Hematopoietic multipotent progenitor cell treated with erythropoietin and hydrocortisone succinate and interleukin-3 and kit ligand, for 15 days (in vitro differentiated cells): ENCODE measurements at places on chromosomes 11 and 22.

- DNase-seq: no peak
Observed at GRCh38 chr11:79678780-79679452, 238.1 kb upstream of the TENM4 start.

DNA sequence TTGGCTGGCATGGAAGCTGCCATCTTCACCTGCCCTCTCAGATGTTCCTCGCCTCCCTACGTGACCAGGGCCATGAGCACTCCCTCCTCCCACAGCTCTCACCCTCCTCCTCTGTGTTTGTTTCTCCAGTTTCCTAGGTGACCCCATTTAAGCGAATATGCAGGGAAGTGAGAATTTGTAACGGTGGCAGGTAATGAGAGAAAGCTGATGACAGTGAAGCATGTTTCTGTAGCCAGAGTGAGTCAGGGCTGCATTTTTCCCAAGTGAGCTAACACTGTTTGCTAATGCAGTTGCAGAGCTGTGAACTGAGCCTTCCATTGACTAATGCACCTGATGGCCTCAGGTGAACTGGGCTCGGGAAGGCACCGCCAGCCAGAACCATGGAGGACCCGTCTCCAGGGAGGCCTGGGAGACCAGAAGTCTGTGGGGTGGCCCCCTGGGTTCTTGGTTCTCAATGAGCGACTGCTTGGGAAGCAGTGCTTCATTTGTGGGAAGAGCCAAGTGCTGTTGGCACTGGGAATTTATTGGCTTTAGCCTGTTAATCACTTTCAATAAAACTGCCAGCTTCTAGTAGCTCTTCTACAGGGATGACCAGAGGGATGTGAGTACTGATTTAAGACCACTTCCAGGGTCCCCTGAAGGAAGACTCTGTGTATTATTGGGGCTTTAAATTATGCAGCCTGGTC, 64.5 kb downstream of the BARX2 start:
- no peak for DNase-seq

GRCh38 chr11:13238879-13239514, 38.6 kb upstream of the BMAL1 start:
- peak; percentile 38 for DNase-seq

DNA sequence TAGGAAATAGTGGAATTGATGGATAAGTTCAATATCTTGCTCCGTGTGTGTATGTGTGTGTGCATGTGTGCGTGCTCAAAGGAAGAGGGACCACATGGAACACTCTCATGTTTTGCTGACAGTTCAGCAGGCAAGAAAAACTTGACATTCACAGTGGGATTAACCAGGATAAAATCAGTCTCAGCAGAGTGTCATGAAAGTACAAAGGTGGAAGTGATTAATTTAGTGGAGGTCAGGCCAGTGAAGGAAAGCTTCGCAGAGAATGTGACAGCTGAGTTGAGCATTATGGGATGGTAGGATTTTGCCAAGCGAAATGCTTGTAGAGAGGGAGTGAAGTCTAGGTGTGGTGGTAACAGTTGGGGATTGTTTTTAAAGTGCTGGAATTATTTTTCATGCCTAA, 15.7 kb upstream of the FBXO3 start:
- DNase-seq: no peak

DNA sequence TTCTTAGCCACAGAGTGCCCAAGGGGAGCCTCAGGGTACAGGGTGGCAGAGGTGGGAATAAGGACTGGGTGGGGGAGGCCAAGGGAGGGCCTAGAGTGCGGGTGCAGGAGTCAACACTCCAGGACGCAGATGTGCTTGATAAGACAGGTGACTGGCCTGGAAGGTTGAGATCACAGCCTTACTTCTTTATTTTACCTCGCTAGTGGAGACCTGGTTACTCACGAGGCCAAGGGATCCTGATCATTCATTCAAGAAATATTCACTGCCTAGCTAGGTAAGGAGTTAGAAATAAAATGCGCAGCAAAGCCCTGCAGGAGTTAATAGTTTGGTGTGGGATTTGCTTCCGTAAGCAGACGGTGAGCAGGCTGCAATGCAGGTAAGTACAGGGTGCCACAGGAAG, 13.2 kb upstream of the PEX26 start:
- DNase-seq: no peak

- no peak for DNase-seq
Observed at GRCh38 chr11:115521825-115522224, 17.6 kb upstream of the CADM1 start.

DNA sequence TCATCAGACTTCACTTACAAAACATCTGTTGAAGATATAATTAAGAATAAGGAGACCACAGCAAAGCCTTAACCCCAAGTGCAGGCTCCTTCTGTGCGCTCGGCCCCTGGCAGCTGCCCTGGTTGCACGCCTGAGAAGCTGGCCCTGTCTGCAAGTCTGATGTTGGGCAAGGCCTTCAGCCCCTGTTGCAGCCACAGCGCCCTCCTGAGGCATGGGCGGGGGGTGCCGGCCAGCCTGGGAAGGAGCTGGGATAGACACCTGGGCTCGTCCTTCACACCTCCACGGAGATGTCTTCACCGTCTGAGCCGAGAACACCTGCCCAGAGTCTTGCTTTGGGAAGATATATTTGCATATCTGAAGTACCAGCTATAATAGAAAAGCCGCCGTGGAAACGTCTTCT, 104.1 kb downstream of the MPPED1 start:
- DNase-seq: no peak

DNA sequence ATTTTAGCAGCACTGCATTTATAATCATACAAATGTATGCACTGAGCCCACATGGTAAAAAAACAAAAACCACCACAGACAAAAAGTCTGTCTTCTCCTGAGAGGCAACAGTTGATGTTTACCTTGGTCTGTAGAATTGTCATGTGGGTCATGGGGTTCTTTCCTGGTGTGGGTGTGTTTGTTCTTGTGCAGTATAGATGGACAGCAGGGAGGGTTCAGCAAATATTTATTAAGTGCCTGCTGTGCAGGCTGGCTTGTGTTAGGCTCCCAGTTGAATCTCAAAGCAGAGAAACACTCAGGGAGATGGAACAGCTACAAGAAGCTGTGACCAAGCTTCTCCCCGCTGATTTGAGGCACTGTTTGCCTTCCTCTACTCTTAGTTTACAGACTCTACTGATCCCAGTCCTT, 82.2 kb downstream of the PISD start:
- no peak for DNase-seq

DNA sequence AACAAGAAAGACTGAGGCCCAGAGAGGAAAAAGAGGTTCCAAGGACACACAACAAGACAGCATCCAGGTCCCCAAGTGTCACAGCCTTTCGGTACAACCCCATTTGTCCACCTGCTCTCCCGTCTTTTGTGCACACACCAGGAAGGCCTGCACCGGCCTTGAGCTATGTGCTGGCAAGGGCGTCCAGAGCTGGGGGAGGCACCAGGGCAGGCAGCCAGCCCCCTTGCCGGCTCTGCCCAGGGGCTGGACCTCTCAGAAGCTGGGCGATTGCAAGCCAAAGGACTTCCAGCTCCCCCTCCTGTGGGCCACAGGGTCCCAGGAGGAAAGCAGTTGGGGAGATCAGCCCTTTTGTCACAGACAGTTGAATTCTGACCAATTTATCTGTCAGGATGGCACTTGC, 210.5 kb downstream of the MN1 start:
- no peak for DNase-seq

DNA sequence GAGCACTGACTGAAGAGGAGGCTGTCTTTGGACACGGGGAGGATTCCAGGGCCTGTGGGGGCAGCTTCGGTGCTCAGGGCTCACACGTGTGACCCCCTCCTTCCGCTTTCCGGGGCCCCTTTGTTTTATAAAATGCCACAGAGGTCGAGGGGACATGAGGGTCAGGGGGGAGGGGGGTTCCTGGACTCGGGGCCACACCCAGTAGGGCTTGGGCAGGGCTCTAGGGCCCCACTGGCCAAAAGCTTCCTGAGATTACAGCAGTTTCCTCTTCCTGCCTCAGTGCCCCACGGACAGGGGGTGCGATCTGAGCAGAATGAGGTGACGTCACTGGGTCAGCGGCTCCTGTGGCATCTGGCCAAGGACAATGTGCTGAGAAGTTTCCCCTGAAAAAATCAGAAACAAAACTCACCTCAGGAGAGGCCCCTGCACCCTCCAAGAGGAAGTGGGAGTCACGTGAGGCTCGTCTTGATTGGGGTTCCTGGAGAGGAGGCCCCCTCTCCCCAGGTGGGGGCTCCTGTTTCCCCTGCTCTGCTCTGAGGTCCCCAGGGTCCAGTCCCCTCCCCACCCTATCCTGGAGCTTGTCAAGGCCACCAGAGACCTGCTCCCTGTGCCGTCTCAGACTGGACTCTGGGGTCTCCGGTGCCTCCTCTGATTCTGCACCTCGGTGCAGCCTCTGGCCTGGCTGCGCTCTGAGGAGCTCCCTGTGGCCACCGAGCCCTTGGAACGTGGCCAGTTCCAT, 6.4 kb upstream of the IFITM3 start:
- no peak for DNase-seq

DNA sequence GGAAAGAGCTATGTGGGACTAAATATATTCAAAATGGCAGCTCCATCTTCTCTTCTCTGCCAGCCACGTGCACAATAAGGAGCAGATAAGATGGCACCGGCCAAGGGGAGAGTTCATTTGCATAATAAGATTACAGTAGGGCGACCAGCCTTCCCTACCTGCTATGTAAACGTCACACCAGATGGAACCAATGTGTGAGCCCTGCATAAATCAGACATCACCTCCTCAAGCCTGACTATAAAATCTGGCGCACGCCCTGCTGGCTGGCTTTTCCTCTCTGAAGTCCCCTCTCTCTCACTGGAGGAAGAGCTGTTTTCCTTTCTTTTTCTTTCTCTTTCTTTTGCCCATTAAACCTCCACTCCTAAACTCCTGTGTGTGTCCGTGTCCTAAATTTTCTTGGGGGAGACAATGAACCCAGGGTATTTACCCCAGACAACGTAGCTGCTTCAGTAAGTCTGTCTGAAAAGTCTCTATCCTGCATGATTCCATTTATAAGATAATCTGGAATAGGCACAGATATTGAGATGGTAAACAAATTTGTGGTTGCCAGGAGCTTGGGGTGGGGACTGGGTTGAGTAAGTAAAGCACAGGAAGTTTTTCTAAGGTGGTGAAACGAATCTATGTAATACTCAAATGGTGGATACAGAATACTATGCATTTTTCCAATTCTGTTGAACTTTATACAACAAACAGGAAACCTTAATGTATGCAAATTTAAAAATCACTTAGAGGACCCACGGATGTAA, 670.0 kb upstream of the KIRREL3 start:
- no peak for DNase-seq

GRCh38 chr11:26578998-26579661, 7.1 kb upstream of the MUC15 start:
- no peak for DNase-seq

- DNase-seq: no peak
Observed at GRCh38 chr11:56916162-56916561, 72.6 kb upstream of the OR5AK2 start.

GRCh38 chr11:28964811-28965210, 856.6 kb downstream of the METTL15 start:
- DNase-seq: no peak

DNA sequence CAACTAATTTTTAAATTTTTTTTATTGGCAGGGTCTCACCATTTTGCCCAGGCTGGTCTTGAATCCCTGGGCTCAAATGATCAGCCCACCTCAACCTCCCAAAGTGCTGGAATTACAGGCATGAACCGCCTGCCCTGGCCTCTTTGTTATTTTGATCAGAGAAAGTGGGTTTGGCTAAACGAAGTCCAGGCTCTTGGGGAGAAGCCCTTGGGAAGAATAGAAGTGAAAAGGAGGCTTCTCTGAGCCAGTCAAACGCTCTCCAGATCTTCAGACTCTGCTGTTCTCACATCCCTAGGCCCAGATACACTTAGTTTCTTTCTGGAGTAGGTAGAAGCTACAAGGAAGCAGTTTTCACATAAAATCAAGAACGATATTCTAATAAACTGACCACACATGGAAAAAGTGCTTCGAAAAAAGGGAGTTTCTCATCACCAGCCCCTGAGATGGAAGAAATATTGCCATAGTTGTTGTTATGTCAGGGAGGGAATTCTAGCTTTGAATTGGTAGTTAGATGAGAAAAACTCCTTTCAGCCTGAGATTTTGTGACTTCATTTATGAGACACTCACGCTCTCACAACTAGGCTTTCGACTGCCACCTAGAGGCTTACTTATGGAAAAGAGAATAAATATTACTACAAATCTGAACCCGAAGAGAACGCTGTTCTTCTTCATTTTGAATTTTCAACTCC, 41.7 kb upstream of the AQP11 start:
- peak; percentile 51 for DNase-seq

GRCh38 chr22:30105483-30105882, 25.2 kb downstream of the HORMAD2 start:
- DNase-seq: no peak

- DNase-seq: no peak
Observed at GRCh38 chr11:44877571-44878497, 72.8 kb downstream of the TP53I11 start.

GRCh38 chr11:117866526-117866925, 9.9 kb downstream of the FXYD6 start:
- no peak for DNase-seq

DNA sequence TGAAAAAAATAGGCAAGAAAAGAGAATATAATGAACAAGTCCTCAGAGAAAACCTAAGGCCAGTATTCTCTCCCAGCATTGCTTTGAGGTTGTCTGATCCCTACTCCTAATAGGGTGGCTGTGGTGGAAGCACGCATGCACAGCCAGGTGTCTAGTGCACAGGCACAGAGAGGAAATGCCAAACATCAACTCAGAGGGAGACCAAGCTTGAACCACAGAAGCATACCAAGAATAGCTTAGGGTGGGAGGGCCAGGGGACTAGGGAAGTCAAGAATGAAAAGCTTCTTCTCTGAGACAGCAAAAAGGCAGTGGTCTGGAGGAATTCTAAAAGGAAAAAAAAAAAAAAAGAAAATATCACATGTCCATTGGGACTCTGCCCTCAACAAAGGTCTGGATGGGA, 244.1 kb upstream of the API5 start:
- no peak for DNase-seq

GRCh38 chr11:74299015-74299414, 12.4 kb downstream of the P4HA3 start:
- DNase-seq: no peak

DNA sequence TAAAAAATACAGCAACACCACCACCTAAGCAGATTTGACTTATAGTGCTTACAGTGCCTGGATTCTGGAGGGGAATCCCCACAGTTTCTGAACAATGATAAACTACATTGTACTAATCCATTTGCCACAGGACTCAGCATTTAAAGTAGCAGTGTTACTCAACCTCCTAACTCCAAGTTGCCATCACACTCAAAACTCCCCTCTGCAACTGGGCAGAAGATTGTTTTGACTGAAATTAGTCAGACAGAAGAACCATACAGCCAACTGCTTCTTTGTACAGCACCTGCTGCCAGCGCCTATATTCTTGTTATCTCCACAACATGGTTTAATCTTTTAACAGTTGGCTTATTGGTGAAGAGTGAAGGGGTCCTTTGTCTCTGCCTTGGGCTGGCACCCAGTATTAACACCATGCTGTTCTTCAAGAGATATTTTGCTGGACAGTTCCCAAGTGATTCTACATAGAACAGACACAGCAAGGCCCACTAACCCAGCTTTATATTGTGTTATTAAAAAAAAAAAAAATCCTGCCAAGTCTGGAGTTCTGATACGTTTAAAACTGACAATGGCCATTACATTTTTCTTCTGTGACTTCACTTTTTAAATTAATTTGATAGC, 273.2 kb downstream of the DCDC1 start:
- no peak for DNase-seq
